HepG2 (cell line): ENCODE measurements at places on chromosomes 6 and 20. TPM values are rescaled to one million over a fixed set of nuclear protein-coding genes. Genes with fewer than 3 reads are reported as not detected.

OR12D3 gene
- not detected in 2 replicates for total RNA-seq

DNA sequence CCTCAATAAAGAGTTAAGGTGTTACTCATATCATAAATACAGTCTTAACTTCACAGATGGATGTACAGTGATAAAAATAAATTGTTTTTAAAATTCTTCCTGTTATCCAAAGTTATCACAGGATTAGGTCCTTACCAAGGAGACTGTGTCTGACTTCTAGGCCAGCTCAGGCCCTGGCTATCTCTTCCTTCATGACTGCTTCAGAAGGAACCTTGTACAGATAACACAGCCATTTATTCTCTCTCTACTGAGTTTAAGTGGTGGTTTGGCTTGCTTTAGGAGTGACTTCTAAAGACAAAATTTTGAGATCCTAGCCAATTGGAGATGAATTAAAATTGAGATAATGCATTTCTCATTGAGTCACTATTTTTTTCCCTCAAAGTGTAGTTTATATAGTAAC lies 40.8 kb upstream of the RNF182 start:
- peaks cover under 1% of the 10 kb centered on the region; the same call in 1 of the 2 replicates for H3K27me3 ChIP-seq
- H3K4me3 ChIP-seq: no peak overlapping the region
- no peak for DNase-seq
- H3K4me1 ChIP-seq: no peaks in the 10 kb centered on the region
- H3K27ac ChIP-seq: no peak overlapping the region

DNA sequence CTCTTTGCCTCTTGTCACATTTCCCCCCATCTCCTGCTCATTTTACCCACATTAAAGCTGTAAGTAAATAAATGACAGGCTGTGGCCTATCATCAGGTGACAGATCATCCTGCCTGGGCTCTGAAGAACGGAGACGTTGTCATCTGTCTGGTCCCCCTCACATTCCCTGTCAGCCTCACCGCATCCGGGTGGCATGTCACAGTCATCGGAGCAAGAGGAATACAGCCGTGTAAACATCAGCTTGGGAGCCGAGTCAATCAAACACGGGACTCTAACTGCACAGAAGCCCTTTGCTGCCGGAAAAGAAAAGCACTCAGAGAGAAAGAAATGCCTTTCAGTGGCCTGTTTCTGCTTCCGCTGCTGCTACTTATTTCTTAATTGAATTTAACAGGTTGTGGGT lies 371.9 kb upstream of the ID4 start:
- no peak overlapping the region for H3K4me3 ChIP-seq
- H3K36me3 ChIP-seq: no peaks in the 10 kb centered on the region
- H3K4me1 ChIP-seq: no peaks in the 10 kb centered on the region
- DNase-seq: no peak
- no peaks in the 10 kb centered on the region for H3K27me3 ChIP-seq

GRCh38 chr6:134103006-134103405 lies 50.6 kb upstream of the SLC2A12 start:
- no peaks in the 10 kb centered on the region for H3K4me1 ChIP-seq
- no peak overlapping the region for H3K4me3 ChIP-seq
- no peaks in the 10 kb centered on the region for H3K27me3 ChIP-seq
- no peaks in the 10 kb centered on the region for H3K36me3 ChIP-seq
- H3K27ac ChIP-seq: no peak overlapping the region

GRCh38 chr6:135412761-135413160 lies 84.8 kb downstream of the AHI1 start:
- H3K4me3 ChIP-seq: no peak overlapping the region
- H3K4me1 ChIP-seq: peaks cover 6% of the 10 kb centered on the region
- no peak overlapping the region for H3K27ac ChIP-seq
- H3K36me3 ChIP-seq: peaks cover 4% of the 10 kb centered on the region
- DNase-seq: no peak

GRCh38 chr6:147158881-147159280 lies 45.3 kb upstream of the STXBP5 start:
- H3K27me3 ChIP-seq: no peaks in the 10 kb centered on the region
- H3K27ac ChIP-seq: no peak overlapping the region
- DNase-seq: no peak
- no peaks in the 10 kb centered on the region for H3K4me1 ChIP-seq
- H3K4me3 ChIP-seq: no peak overlapping the region

DNA sequence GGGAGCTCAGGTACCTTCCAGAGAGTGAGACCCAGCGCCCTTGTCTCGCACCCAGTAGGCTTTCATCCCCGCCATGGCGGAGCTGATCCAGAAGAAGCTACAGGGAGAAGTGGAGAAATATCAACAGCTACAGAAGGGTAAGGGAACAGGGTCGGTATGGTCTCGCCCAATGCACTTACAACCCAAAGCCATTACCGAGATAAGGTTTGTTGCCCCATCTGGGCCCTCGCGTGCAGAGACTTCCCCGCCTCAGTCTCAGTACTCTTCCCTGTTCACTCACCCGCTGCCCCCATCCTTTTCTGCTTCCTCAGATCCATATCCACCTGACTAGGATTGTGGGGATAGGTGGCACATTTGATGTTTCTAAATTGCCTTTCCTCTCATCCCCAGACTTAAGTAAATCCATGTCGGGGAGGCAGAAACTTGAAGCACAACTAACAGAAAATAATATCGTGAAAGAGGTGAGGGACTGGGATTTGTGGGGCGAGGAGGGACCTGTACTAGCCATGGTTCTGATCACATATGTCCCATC lies 449 bp downstream of the PFDN6 start:
- peak overlapping the region; percentile 73 for H3K4me3 ChIP-seq
- H3K27me3 ChIP-seq: no peaks in the 10 kb centered on the region; the same call in 2 of the 3 replicates
- no peak for DNase-seq
- H3K27ac ChIP-seq: peak overlapping the region; percentile 56
- H3K4me1 ChIP-seq: peaks cover 22% of the 10 kb centered on the region
- peaks cover 16% of the 10 kb centered on the region for H3K36me3 ChIP-seq
